Naive B cell (primary cell): ENCODE measurements at places on chromosomes 11 and 22.

GRCh38 chr11:37533830-37534229 is 935.8 kb upstream of the RAG2 start:
- no peak for DNase-seq

DNA sequence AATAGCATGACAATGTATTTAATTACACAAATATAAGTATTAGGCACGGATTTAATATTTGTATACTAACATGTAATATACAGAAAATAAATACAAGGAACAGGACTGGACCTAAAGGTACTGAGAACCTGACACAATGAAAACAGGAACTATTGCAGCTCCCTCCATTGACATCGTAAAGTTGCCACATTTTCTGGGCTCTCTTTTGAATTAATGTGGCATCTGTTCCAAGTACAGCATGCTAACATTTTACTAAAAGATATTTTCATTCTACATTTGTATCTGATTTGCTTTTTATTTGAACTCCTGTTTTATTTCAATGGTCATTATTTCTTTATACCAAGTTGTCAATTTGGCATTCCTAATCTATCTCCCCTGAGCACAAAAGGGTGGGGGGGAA is 15.3 kb downstream of the PHF21A start:
- no peak for DNase-seq

DNA sequence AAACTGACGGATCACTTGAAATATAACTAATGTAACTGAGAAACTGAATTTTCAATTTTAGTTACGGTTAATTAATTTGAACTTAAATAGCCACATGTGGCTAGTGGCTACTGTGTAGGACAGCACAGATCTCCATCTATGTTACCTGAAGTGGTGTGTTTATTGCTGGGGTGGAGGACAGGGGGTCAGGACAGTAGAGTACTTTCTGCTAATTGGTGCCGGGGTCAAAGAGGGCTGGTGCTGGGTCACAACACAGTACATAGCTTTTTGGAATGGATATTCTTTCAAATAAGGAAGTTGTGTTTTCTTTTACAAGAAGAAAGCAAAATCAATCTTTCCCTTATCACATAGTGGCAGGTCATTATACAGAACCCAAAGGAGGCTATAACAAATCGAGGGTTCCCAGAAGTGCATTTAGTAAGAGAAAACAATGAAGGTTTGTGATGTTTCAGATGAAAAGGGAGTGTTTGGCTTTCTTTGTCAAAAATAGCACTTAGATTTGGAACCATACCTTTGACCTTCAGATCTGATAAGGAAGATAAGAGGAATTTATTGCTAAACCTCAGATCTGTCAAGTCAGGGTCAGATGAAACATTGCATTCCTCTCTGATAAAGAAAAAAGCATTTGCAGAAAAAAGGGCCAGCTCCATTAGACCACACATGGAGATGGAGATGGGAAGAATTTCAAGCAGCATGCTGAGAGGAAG is 384.5 kb downstream of the AASDHPPT start:
- DNase-seq = no peak

- peak; percentile 53 for DNase-seq
Measured at GRCh38 chr22:36757668-36758211, 18.2 kb downstream of the IFT27 start.

- no peak for DNase-seq
Measured at GRCh38 chr11:125457814-125458343, 38.2 kb downstream of the FEZ1 start.

DNA sequence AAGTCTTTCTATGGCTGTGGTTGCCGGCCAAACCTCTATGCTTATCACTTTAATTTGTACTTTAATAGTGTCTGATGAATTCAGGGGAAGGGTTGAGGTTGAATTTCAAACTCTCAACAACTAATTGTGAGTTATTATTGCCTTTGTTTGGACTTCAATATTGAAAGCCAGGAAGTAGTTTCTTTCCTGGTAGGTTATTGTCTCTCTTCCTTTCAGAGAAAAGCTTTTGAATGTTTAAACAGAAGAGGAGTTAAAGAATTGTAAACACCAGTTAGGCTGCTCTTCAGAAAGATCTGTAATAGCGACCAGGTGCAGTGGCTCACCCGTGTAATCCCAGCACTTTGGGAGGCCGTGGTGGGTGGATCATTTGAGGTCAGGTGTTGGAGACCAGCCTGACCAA is 22.2 kb downstream of the NNMT start:
- DNase-seq = no peak

- no peak for DNase-seq
Measured at GRCh38 chr11:95853138-95853537, 62.8 kb downstream of the CEP57 start.

- no peak for DNase-seq
Measured at GRCh38 chr22:49517211-49517610, 310.5 kb downstream of the BRD1 start.

GRCh38 chr11:66877588-66878385 is 20.9 kb downstream of the LRFN4 start:
- DNase-seq = no peak

DNA sequence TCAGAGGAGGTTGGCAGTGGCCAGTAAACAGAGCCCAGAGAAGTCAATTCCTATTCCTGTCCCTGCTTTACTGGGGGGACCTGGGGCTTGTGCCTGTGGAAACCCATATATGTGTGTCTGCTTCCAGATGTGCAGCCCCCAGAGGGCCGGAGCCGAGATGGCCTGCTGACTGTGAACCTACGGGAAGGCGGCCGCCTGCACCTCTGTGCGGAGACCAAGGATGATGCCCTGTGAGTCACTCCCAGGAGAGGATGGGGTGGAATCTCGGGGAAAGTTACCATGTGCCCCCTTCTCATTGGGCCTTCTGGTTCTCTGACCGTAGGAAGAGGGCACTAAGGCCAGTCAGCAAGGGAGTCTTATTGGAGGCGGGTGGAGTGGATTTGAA is 5.3 kb downstream of the PLEKHB1 start:
- no peak for DNase-seq

- no peak for DNase-seq
Measured at GRCh38 chr22:24506802-24507438, 11.8 kb downstream of the UPB1 start.
